ENCODE measurements at places on chromosomes 5 and 9.

GRCh38 chr5:58946230-58946629 is 363.4 kb downstream of the RAB3C start:
- DNase-seq = no peak

DNA sequence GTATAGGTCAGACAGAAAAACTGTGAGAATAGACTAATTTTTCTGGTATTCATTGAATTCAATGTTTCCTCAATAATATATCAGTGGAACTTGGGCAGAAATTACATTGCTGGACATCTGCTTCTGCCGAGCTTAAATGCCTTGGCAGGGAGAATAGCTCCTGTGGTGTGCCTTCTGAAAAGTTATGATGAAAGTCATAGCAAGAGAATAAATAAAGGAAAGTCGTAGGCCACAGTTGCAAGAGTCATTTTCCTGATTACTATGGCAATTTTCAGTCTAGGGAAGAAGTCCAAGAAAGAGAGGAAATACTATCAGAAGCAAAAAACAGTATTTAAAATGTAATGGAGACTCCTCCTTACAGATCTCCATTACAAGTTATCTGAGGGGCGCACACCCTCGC is 1596.1 kb upstream of the WWC1 start:
- DNase-seq = no peak

DNA sequence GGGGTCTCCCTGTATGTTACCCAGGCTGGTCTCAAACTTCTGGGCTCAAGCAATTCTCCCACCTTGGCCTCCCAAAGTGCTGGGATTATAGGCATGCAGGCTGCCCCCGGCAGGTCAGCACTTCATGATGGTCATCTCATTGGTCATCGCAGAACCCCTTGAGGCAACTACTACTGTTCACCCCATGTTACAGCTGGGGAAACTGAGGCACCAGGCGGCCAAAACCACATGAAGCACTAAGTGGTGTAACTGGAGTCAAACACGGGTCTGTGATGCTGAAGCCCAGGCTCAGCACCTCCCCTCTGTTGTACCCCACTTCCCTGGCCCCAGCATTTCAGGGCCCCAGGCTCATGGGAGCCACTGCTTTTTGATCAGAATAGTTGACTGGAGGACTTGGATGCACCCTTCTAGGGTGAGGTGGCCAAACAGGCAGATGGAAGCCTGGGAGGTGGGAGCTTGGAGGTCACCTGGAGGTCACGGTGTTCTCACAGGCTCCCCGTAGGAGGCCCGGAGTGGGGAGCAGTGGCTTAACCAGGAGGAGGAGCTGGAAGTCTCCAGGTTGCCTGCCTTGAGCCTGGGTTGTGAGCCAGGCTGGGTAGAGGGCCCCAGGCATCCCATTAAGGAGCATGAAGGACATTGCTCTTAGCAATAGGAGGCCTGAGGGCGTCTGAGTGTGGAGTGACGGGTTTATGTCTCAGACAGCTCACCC is 57.3 kb upstream of the RPL26L1 start:
- peak; percentile 68 for DNase-seq

DNA sequence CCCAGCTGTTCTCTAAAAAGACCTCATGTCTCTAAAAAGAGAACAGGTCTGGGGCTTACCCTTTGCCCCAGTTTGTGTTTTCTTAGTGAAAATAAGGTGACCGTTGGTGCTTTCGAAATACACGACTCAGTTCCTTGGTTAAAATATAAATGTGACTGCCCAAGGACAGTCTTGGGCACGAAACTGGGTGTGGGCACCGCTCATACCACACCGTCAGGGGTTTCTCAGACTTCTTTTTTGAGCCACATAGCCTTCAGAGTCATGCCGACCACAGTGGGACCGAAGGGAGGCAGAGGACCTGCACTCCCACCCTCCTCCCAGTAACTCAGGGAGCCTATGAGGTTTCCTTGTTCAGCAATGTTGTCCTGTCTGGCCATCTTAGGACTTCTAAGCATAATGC is 6.5 kb downstream of the SNX18 start:
- DNase-seq = no peak

GRCh38 chr5:104937598-104937997 is 1375.0 kb upstream of the NUDT12 start:
- DNase-seq = no peak

GRCh38 chr5:128060644-128061385 is 22.8 kb upstream of the SLC12A2 start:
- no peak for DNase-seq

DNA sequence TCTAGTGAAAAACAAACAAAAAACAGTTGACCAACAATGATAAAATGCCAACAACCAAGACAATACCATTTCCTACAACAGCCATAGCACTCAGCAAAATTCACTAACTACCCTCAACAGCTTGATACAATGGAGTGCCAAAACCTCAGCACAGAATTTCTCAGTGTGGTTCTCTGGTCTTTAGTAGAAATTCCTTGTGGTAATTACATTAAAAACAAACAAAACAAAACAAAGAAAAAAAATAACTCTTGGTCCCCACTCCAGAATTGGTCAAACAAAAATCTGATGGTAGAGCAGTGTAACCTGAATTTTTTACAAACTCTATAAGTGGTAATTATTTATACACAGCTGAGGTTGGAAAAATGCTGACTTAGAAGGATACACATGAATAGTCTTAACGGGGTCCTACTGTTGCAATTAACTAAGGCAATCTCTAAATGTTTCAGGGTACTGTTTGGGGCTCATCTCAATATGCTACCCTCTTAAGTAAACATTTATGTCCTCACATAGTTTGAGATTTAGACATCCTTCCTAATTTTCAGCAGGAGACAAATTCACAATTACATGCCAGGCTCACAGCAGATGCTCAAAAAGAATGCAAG is 13.8 kb downstream of the CSNK1A1 start:
- DNase-seq = no peak

DNA sequence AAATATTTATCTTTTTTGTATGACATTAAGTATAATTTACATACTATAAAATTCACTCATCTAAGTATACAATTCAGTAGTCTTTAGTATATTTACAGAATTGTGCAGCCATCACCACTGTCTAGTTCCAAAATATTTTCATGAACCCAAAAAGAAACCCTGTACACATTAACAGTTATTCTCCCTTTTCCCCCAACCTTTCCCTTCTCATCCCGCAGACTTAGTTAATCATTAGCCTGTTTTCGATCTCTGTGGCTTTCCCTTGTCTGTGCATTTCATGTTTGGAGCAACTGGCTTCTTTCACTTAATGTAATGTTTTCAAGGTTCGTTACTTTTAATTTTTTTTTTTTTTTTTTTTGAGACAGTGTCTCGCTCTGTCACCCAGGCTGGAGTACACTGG is 37.5 kb downstream of the MTREX start:
- DNase-seq = no peak

DNA sequence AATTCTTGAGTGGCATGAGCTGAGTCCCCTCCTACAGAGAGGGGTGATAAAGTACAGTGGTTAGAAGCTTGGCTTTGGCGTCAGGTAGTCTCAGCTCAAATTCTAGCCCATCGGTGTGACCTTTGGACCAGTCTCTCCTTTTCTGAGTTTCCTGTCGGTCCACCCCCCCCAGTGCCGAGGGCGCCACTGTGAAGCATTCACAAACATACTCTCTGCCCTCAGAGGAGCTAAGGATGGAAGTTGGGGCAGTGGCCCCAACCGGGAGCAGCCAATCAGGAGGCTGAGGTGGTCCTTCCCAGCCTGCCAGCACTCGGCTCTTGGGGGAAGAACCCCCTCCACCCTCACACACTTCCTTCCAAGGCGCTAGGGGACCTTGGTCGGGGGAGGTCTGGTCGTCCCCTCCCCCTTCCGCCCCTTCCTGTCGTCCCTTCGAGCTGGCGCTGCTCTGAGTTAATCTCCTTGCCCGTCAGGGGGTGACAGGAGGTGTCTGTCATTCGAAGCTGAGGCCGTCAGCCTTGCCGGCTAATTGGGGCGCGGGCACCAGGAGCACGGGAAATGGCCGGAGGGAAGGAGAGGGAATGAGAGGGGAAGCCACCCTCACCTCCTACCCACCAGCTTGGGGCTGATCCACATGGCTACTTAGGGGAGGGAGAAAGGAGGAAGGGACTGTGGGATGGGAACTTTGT is 53.0 kb downstream of the CXXC5 start:
- no peak for DNase-seq

DNA sequence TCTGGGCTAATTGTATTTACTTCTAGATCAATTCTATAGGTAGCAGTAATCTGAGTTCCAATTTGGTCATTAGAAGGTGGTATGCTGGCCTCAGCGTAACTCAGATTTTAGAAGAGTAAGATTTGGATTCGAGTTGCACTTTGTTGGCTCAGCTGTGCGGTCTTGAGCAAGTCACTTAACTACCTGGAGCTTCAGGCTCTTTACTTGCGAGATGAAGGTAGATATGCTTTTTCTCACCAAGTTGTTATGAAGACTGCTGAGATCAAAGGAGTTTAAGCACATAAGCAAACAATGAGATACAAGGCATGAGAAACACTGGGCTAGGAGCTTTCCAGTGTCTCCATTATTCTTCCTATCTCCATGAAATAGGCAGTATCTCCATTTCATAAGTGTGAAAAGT is 133.8 kb upstream of the RANBP3L start:
- DNase-seq = no peak

GRCh38 chr9:104765138-104765537 is 1.2 kb downstream of the NIPSNAP3B start:
- no peak for DNase-seq

GRCh38 chr9:138078846-138079245 is 201.3 kb downstream of the CACNA1B start:
- no peak for DNase-seq
